Glutamatergic neuron (in vitro differentiated cells): ENCODE measurements at places on chromosomes 3 and 15.

DNA sequence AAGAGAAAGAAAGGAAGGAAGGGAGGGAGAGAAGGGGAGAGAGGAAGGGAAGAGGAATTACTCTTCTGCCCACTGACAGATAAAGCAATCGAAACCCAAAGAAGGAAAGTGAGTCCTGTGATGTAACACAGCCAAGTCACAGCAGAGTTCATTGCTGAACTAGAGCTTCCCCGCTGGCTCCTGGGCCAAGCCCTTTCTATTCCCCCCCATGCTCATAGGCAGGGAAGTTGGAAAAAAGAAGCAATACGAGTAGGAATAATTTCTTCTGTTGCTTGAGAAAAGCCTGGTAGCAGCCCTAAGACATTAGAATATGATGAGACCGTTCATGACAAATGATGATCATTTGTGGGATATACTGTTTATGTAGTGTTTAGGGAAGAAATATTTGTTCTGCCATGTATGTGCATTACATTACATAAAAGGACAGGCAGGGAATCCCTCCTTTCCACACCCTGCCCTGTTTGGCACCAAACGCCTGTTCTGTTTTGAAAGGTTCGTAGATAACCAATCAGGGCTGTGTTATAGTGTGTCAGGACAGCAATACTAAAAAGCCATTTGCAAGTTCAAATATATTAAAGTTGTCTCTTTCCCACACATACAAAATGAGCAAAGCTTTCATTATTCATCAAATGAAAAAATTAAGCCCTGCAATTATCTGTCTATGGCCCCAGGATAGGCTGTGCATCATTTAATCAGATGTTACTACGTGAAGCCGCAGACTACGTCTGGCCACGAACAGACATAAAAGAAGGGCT lies 111.0 kb upstream of the TRPM1 start:
- no peak for DNase-seq

- no peak for DNase-seq
Observed at GRCh38 chr3:70911719-70912118, 599.3 kb upstream of the MDFIC2 start.

GRCh38 chr3:122921791-122922651 lies 105.5 kb downstream of the SEMA5B start:
- no peak for DNase-seq

DNA sequence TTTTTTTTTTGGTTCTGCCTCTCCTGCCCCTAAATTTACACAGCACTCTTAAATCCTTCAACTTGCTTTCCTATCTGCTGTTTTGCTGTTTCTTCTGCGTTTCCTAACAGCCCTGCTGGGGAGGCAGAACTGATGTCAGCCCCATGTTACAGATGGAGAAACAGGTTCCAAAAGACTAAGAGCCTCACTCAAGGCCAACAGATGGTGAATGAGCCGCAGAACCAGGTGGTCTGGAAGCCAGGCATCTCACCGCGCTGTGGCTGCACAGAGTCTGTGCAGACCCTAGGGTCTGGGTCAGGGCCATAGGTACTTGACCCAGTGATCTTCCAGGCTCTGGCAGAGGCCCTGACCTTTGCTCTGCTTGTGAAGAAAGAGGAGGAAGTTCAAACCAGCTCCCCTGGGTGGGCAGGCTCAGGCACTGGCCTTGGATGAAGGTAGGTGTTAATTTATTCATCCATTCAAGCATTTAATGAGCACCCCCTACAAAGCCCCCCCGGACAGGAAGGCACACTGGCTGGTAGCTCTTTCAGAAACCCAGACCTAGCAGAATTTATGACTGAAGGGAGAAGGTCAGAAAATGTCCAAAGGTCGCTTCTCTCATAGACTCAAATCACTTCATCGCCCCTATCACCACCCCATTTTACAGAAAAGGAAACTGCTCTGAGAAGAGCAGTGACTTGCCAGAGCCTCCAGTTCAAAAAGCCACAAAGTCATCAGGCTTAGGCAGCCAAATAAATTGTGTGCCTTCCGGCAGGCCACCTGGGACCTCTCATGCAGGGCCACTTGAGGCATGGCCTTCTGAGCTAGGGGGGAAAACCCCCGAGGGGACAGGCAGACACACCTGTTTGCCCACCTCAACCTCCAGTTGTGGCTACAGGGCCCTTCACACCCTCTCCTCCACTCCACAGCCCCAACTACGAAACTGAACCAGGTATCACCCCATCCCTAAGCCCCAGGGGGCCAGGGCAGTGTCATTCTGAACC lies 2.7 kb downstream of the CHDH start:
- no peak for DNase-seq

DNA sequence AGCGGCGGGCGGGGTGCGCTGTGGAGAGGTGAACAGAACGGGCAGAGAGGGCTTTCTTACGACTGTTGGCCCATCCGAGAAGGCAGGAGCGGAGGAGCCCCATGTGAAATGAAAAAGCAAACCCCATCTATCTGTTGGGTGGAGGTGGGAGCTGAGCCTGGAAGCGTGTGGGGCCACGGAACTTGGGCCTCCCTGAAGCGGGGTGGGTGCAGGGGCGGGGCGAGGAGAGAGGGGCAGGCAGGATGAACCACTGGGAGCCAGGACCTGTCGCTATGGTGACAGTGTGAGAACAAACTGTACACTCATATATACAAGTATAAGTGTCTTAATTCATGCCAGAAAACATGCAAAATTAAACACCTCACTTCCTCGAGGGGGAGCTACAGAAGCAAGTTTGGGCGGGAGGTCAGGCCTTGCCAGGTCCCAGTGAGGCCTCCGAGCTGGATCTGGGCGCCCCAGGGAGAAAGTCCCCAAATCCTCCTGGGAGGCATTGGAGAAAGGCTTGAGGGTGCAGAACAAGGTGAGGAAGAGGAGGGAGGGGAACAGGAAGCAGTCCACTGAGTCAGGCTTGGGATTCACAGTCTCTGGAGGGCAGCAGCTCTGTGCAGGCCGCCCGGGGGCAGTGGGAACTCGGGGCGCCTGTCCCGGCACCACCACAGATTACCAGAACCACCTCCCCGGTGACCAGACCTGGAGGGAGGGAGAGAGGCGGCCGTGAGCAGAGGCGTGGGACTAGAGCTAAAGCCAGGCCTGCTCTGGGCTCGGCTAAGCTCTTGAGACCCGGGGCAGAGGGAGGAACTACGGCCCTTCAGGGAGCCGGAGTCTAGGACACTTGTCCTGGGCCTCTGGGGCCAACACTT lies 34.8 kb downstream of the RBPMS2 start:
- DNase-seq: no peak

DNA sequence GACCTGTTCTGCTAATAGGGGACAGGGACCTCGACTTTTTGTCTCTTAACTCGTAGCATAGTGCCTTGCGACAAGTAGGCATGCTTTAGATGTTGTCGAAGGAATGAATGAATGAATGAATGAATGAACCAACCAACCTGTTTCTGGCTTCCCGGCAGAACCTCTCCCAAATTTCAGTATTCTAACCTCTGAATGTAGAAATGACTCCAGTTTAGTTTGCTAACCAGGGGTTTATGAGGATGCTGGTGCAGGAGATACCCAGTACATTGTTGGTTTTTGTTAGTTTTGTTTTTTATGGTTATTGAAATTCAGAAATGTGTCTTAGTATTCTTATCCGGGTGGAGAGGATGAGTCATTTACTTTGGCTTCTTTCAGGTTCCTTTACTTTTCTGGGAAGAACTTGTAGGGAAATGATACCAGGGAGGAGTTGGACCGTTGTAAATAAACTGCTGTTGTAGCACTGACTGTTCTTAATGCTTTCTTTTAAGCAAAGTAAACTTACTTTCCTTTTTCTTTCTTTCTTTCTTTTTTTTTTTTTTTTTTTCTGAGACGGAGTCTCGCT lies 29.6 kb upstream of the EHHADH start:
- no peak for DNase-seq

DNA sequence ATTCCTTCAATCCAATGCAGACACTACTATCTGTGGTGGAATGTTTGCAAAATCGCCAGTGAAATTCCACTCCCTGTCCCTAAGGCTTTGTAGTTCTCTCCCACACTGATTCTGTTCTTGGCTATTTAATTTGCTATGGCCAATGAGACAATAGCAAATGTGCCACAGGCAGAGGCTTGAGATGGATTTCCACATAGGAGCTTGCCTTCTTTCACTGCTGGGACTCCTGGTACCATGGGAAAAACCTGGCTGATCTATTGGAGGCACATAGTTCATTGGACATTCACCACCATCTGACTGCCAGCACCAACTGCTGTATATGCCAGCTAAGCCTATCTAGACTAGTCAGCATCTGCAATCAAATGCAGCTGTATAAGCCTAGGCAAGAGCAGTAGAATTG lies 103.8 kb downstream of the NR1D2 start:
- DNase-seq: no peak

DNA sequence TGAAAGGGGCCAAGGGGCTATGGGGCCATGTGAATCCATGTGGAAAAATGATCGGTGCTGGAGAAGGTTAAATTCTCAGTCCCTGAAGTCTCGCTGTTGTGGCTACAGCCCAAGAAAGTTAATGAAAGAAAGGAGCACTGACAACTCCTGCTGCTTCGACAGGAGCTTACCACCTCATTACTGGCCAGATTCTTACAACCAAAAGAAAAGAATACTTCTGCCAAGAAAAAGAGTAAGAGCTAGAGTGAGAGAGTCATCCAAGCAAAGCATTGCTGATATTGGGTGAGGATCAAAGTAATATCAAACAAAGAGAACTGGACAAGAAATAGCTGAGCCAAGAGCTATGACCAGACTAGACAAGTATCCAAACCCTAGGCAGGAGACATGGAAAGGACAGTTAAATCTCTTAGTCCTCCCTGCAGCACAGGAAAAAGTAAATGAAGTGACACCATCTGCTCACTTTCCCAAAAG lies 348.4 kb upstream of the PLSCR5 start:
- DNase-seq: no peak

DNA sequence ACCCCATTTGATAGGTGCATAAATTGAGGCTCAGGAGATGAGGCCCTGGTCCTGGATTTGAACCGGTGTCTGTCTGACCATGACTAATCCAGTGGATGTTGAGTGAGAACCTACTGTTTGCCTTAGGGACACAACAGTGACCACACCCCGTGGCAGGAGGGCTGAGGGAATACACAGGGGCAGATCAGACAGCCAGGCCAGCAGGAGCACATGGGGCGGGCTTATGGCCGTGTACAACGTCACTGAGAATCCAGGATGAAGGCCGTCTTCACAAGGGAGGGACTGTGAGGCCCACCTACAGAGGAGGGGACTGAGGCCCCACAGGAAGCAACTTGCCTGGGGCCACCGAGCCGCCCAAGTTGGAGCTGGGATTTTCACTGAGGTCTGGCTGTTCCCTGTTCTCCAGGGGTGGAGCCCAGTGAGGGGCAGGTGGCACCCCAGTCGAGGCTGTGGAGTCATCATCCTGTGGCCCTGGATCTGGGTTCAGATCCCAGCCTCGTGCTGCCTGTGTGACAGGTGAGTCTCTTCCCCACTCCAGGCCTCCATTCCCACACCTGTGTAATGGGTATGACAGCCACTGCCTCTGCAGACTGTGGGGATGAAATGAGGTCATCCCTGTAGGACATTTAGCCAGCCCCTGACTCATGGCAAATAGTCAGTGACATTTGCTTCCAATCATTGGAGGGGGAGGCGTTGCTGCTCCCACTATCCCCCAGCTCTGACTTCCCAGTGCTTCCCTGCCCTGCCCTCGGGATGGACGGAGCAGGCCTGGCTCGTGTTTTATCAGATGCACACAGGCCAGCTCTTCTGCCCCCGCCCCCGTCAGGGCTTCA lies 6.3 kb upstream of the PLXND1 start:
- DNase-seq: peak; percentile 33

DNA sequence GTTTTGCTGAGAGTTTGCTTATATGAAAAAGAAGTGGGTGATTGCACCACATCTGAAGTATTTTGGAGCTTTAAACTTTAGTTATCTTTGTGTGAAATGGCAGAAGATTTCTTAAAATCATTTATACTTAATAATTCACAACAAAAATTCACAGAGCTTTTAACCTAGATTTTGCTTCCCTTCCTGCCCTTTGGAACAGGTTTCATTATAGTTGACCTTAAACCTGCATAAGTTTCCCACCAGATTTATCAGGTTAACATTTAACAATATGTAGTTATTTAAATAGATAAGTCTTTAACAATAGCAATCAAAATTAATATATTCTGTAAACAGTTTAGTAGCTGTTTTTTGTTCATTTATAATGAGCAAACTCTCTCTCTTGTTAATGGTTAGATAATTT lies 30.3 kb downstream of the CADM2 start:
- DNase-seq: no peak

DNA sequence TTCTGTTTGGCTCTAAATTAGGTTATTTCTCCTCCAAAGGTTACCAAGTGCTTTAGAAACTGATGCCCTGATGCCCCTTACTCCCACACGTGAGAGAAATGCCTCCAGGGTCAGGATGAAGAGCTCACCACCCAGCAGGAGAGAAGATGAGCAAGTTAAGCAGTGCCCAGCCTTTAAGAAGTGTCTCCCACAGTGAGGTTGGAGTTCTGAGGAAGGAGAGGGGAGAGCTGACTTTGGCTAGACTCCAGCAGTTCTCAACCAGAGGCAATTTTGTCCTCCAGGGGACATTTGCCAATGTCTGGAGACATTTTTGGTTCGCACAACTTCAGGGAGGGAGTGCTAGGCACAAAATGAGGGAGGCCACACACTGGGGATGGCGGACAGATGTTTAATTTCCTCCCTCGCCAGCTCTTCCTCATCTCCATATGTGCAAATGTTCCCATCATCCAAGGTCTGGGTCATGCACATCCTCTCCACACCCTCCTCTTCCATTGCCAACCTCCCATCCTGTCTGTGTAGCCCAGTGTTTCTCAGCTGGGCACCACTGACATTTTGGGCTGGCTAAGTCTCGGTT lies 50.6 kb upstream of the SLC7A14 start:
- no peak for DNase-seq

DNA sequence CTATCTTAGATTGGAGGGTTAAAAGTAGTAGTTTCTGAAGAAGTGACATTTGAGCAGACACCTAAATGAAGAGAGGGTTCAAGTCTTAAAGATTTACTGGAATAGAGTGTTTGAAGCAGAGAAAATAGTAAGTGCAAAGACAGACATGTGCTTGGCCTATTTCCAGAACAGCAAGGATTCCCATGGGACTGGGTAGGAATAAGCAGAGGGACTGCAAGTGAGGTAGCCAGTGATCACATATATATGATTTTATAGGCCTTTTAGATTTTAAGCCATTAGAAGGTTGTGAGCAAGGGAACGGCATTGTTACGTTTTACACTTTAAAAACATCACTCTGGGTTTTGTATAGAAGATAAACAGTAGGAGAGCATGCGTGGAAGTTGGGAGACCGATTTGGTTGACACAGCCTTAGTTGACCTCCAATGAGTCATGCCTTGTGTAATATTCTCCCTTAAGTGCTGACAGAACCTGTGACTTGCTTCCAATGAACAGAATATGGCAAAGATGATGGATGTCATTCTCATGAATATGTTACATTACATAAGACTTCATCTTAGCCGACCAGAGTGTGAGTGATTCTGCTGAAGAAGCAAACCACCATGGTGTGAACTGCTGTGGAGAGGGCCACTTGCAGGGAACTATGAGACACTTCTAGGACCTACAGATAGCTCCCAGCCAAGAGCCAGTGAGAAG lies 37.1 kb upstream of the SLC4A7 start:
- no peak for DNase-seq

DNA sequence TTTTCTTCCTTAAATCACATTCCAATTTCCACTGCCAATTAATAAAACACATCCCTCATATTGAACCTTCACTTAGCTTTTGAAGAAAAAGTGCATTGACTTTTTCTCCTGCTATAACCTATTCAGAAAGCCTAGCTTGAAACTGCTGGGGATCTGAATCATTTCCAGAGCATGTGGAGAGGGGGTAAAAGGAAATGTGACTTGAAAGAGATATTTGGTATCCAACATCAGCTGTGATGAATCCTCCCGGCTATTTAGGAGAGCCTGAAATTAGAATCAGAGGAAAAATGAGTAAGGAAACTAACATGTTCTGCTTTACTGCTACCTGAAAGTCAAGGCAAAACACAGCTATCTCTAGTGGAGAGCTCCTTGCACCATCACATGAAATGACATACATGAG lies 2.6 kb upstream of the GNB5 start:
- no peak for DNase-seq
